ENCODE measurements at places on chromosomes 3 and 15. TPM values are rescaled to one million over a fixed set of nuclear protein-coding genes. Genes with fewer than 3 reads are reported as not detected.

Gene RLBP1
- not detected for polyA plus RNA-seq

Gene LYZL4
- polyA plus RNA-seq, result not detected

Gene DNAH1
- 3.4 TPM for polyA plus RNA-seq

Gene TRPM1
- not detected for polyA plus RNA-seq

Gene FBXL2
- 1.1 TPM for polyA plus RNA-seq

Gene TMC3
- not detected for polyA plus RNA-seq

Gene GRK7
- polyA plus RNA-seq, result 0.05 TPM
